ENCODE measurements at places on chromosomes 6 and 20.

GRCh38 chr6:170393807-170394399, 87.3 kb downstream of the FAM120B start:
- DNase-seq, result no peak

- DNase-seq, result no peak
These were observed 53.5 kb downstream of the COL21A1 start for GRCh38 chr6:56193846-56194245.

- DNase-seq, result no peak
These were observed 146.9 kb downstream of the PDE10A start for GRCh38 chr6:165515963-165516624.

GRCh38 chr6:33947916-33948594, 144.3 kb upstream of the MLN start:
- peak; percentile 19 for DNase-seq

DNA sequence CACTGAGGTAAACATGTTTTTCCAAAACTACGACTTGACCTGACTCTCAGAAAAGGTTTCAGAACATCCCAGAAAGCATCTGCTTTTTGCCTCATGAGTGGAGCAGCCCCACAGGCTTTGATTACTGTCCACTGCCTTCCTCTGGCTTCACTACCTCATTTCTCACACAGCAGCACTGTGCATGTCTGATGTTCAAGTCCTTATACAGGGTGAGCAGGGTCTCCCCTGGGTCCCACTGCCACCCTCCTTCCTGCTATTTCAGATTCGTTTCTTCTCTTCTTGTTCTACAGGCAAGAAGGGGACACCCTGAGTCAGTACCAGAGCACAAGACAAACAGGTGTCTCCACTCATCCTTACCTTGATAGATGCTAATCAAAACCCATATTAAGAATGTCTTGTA, 64.7 kb upstream of the NFATC2 start:
- DNase-seq, result no peak

GRCh38 chr6:166598441-166599138, 12.1 kb upstream of the RAMACL start:
- no peak for DNase-seq

DNA sequence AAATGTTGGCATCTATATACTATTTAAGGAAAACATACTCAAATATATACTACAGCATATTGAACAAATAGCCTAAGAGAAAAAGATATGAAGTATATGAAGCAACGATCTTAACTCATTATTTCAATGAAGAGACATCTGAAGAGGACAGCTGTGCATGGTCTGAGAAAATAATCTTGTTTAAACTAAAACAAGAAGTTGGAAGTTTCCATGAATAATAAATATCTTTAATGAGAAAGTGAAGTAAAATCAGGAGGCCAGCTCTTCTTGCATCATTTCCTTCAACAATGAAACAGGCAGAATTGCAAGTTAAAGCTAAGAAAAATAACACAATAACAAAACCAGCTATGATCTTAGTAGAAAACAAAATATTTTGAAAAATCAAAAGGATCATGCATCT, 1265.4 kb upstream of the MAP3K7 start:
- no peak for DNase-seq

- DNase-seq, result no peak
These were observed 113.6 kb upstream of the MAN1A1 start for GRCh38 chr6:119463081-119463626.

DNA sequence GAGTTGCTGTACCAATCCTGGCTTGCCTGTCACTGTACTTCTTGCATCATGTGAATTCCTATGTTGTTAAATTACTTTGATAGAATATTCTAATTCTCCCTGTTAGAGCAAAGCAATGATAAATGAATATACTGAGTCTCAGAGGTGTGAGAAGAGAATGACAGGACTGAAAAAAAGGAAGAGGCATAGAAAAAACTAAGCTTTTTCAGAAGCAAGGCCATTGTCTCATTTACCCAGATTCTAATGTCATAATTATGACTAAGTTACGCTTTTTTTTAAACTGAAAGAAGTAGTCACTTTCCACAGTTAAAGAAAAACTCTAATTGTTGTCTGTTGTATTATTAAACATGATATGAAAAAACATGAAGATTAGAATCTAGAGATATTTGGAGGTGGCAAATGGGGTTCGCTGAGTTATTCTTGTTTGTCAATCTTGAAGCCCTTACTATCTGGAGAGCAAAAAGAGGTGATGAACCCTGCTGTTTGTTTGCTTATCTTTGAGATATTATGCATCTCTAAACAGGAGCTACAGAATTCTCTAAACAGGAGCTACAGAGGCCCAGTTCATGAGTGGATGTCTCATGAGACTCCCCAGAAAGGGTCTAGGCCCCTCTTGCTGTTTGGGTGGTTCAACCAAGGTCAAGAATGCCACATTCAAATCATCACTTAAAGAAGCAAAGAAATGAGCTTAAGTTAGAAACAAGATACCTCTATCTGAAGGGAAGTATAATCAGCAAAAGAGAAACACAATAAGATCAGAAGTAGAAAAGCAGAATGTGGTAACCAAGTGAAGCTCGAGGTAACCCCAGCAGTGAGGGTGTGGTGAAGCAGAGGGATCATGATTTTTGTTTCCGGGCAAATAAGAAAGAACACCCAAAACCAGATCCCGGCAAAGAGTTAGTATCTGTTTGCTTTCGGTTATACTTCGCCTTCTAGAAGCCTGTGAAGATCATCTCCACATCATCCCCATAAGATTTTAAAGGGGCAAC, 33.3 kb upstream of the THEMIS start:
- DNase-seq, result no peak

DNA sequence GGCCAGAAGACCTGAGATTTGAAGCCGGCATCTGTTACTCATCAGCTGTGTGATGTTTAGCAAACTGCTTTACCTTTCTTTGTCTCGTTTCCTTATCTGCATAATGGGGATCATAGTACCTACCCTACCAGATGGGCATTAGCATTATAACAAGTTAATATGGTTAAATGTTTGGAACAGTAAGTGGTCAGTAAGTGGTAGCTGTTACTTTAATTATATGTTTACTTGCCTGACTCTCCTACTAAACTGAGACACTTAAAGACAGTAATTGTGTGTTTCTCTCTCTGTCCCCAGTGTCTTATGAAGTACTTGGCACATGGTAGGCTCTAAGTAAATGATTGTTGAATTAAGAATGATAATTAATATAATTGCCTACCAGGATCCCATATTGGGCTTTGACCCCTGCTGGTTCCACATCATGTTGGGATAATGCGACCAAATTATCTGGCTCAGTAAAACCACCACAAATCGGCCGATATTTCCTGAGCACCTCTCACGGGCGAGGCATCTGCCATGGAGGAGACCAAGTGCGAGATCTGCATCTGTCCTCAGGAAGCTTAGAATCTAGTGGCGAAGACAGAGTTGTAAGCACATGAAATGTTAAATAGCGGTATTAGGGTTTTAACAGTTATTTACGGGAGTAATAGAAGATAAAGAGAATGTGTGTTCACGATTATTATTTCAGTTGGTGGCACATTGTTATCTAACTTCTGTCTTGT, 31.4 kb downstream of the PTK7 start:
- no peak for DNase-seq

- no peak for DNase-seq
These were observed 637.4 kb downstream of the CD109 start for GRCh38 chr6:74333406-74333805.

DNA sequence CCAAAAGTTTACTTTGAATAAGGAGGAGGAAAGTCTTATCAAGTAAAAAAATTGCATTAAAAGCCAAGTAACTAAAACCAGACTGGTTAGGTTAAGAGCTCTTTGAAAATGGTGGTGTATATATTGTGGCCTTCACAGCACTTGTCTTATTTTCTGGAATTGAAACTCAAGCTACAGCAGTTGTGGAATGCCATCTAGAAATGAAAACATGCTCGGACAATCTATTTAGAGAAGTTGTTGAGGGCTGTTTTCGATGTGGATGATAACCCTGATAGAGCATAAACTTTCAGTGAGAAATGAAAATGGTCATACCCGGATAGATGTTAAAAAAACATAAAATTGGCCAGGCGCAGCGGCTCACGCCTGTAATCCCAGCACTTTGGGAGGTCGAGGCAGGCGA, 47.0 kb downstream of the ARID1B start:
- no peak for DNase-seq

GRCh38 chr20:62603907-62604785, 38.2 kb upstream of the SLCO4A1 start:
- no peak for DNase-seq

- DNase-seq, result no peak
These were observed 2.3 kb downstream of the FAM184A start for GRCh38 chr6:119076173-119076572.

GRCh38 chr6:19837511-19838441, 606 bp downstream of the ID4 start:
- DNase-seq, result no peak

DNA sequence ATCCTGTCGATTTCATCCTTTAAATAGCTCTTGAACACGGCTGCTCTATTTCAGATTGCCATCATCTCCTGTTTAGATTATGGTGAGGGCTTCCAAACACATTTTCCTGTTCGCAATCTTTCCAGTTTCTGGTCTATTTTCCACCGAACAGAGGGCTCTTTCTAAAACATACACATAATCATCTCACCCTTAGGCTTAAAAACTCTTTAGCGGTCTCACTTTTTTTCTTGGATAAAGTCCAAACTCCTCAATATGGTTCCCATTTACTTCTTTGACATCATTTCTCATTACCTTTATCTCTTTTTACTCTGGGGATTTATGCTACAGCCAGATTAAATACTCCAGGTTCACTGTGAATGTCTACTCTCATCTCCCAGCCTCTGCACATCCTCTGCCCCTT, 103.4 kb upstream of the STMND1 start:
- DNase-seq, result no peak

GRCh38 chr6:41103847-41104246, 31.1 kb downstream of the NFYA start:
- no peak for DNase-seq

DNA sequence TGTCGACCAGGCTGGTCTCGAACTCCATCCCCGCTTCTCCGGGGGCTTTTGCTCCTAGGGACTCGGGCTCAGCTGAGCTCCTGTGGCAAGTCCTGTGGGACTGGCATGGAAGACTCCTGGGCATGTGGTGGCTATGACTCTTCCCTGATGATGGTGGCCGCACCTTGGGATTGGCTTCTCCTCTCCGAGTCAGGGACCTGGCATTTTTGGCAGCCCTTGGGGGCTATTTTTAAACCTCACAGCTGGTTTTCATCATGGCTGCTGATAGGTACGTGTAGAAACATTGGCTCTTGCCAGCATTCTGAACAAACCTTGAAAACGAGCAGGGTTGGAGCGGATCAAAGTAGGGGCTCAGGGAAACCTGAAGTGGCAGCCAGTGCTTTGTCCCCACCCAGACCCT, 54.1 kb downstream of the RBM38 start:
- no peak for DNase-seq

- DNase-seq, result no peak
These were observed 19.5 kb downstream of the NCOA3 start for GRCh38 chr20:47521059-47521808.

DNA sequence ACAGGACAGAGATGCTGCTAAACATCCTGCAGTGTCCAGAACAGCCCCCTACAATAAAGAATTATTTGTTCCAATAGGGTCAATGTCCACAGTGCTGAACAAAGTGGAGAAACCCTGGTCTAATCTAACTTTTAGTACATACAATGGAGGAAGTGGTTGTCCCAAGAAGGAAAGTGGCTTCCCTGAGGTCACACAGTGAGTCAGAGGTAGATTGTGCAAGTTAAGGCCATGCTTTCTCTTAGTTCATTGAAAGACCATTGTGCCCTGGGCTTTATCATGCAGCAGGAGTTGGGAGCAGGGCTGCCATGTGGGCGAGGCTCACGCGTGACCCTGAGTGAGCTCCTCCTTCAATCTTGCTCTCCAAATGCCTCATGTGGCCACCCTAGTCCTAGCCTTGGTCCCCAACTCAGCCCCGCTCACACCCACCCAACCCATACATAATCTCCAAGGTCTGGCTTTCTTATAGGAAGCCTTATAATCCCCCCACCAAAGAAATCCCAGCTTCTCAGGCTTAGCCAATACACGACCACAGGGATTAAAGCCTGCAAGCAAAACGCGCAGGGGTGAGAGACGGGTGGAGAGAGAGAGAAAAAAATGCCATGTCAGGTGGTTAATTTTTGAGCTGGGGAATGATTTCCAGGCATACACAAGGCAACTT, 19.9 kb downstream of the SLC13A3 start:
- no peak for DNase-seq

GRCh38 chr6:71524201-71524600, 235.6 kb downstream of the OGFRL1 start:
- no peak for DNase-seq

GRCh38 chr6:155311086-155311485, 3.2 kb downstream of the TFB1M start:
- no peak for DNase-seq

DNA sequence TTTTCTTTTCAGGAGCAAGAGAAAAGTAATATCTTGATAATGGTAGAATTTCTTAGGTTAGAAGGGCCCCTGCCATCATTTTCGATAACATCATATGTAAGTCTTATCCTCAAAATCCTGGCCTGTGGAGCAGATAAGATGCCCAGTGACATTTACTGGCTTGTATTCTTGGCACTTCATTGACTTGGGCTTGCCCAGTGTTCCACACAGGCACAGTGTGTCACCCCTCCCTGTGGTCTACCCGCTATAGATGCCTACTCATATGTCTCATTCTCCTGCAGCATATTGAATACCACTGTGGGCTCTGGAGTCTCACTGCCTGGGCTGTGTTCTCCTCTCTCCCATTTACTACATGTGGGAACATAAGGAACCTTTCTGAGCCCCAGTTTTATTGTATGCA, 105.0 kb downstream of the GRM1 start:
- no peak for DNase-seq

GRCh38 chr6:24848461-24848860, 49.7 kb upstream of the ARMH2 start:
- no peak for DNase-seq

GRCh38 chr6:139721954-139722353, 347.5 kb upstream of the CITED2 start:
- DNase-seq, result no peak

- DNase-seq, result no peak
These were observed 4.6 kb downstream of the GPLD1 start for GRCh38 chr6:24484657-24485323.

- no peak for DNase-seq
These were observed 13.3 kb upstream of the RIPOR2 start for GRCh38 chr6:24949020-24949569.

GRCh38 chr6:26124781-26125685, 37.8 kb downstream of the HFE start:
- DNase-seq, result no peak

DNA sequence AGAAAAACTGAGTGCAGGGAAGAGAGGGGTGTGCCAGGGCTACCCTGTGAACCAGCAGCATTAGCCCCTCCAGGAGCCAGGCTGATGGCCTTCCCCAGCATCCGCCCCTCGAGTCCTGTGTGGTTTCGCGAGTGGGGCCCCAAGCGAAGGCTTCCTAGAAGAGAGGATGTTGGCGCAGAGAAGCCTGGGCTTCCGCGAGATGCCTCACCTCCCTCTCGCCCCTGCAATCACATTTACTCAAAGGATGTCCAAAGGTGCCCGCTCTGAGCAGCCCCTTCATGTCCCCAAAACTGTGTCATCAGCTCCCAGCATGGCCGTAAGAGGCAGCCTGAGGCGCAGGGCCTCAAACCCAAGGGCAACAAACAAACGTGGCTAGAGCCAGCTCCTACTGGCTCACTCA, 111.7 kb downstream of the PREX1 start:
- peak; percentile 82 for DNase-seq

Measured in activated effector memory CD4-positive, alpha-beta T cell treated with anti-CD3 and anti-CD28 coated beads, Interleukin-2, amount 50 U/mL, for 16 hours (primary cell).